ENCODE measurements at places on chromosomes 11 and 22. TPM values are rescaled to one million over a fixed set of nuclear protein-coding genes. Genes with fewer than 3 reads are reported as not detected.

DUSP8 gene
- total RNA-seq, result 4.2 TPM

- peak; percentile 89 for DNase-seq
- no peak within 1 kb of the TSS for H3K27ac ChIP-seq
- peaks cover 7% of the 10 kb centered on the region for H3K4me1 ChIP-seq
Measured at GRCh38 chr22:38467904-38468442, at the start of gene KDELR3. Gene KDELR3 (plus strand): TSS chr22:38468096. CDS start chr22:38468234, 138 bp downstream.

DNA sequence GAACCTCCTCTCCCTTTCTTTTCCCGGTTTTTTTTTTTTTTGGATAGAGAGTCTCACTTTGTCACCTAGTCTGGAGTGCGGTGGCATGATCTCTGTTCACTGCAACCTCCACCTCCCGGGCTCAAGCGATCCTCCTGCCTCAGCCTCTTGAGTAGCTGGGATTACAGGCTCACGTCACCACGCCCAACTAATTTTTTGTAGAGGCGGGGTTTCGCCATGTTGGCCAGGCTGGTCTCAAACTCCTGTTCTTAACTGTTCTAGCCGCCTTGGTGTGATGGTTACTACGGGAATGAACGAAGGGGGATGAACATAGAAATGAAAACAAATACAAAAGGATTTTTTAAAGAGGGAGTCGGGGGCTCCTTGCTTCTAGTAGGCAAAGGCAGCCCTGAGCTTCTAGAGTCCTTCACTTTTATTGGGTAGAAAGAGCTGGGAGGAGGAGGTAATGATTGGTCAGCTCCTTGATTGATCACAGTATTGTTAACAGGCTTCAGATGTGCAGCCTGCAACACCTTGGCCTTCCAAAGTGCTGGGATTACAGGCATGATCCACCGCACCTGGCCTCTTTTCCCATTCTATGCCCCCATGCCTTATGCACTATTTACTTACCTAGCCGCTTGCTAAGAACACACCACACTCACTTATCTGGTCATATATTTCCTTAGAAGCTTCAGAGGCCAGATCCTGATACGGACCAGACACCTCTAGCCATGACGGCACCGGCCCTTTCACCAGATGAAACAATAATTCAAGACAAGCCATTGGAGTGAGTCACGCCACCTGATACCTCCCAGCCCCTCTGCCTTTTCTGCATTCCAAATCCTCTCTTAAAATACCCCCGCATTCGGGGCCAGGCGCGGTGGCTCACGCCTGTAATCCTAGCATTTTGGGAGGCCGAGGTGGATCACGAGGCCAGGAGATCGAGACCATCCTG is 20.7 kb downstream of the SUSD2 start:
- H3K4me1 ChIP-seq, result peaks cover 15% of the 10 kb centered on the region
- peaks cover 9% of the 10 kb centered on the region for H3K27me3 ChIP-seq
- no peaks in the 10 kb centered on the region for H3K36me3 ChIP-seq
- H3K4me3 ChIP-seq, result no peak overlapping the region
- H3K27ac ChIP-seq, result no peak overlapping the region
- no peak for DNase-seq

DNA sequence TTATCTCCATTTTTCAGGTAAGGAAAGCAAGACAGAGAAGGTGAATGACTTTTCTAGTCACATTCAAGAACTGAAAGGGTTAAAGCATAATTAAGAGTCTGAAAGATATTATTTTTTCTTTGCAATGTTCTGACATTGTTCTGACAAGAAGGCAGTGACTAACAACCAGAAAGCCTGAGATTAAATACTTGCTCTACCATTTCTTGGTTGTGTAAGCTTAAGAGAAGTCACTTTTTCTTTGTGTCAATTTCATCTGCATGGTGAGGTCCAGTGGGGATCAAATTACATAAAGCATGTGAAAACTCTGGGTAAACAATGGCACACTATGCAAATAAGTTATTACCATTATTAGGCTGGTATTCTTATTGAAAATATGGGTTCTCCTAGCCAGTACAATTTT is 73.7 kb downstream of the PHF21A start:
- H3K36me3 ChIP-seq, result no peaks in the 10 kb centered on the region
- peaks cover 22% of the 10 kb centered on the region for H3K4me1 ChIP-seq
- no peak overlapping the region for H3K27ac ChIP-seq
- no peaks in the 10 kb centered on the region for H3K27me3 ChIP-seq
- no peak for DNase-seq

GRCh38 chr11:23078289-23078971 is 218.2 kb upstream of the CCDC179 start:
- DNase-seq, result no peak
- no peaks in the 10 kb centered on the region for H3K4me1 ChIP-seq
- H3K4me3 ChIP-seq, result no peak overlapping the region
- no peak overlapping the region for H3K27ac ChIP-seq

DNA sequence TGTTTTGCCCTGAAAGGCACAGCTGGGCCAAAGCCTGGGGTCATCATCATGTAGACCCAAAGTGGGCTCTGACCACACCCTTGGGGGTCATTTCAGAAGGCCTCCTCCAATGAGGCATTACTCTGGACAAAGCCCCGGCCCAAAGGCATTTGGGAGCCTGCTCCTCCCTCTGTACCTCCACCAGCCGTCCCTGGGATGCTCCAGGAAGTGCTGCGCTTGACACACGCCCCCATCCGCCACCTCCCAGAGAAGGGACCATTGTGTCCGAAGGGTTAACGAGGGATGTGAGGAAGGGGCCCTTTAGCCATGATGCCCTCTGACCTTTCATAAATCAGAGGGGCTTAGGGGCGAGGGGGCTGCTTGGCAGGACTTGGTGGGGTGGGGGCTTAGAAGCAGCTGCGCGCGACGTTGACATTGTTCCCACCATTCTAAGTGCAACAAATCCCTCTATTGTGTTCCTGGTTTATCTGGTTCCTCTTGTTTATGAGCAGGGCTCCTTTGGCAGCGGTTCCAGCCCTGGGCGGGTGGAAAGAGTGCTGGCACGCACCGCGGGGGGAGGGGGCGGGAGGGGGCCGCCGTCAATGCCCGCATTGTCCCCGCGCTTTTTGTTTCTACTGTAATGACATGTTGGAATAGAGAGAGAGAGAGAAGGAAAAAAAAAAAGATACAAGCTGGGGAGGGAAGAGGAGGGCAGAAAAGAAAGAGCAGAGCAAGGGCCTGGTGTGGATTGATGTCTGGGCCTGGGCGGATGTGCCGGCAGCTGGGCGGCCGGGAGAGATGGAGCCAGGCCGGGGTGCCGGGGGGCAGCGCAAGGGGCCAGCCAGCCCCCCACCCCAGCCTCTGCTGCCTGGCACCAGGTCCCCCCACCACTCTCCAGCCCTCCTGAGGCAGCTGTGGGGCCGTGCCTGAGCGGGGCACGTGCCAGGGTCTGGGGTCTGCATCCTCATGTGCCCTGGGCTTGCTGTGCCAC is 32.1 kb upstream of the SOX10 start:
- DNase-seq, result no peak
- no peaks in the 10 kb centered on the region for H3K36me3 ChIP-seq
- peaks cover 15% of the 10 kb centered on the region for H3K4me1 ChIP-seq
- H3K27me3 ChIP-seq, result no peaks in the 10 kb centered on the region

DNA sequence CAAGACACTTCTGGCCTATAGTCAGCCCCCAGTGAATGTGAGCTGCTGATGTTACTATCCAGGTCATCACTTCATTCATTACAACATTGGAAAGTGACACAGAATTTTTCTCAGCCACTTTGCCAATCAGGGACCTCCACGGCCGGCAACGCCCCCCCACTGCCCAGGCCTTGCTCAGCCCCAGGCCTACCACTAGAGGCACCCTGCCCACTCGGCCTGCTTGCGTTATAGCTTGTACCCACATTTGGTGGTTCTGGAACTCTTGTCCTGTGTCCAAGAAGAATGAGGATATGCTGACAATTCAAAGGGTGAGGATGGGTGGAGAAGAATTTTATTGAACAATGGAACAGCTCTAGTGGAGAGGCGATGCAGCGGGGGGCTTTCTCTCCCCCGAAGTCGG is 96.2 kb downstream of the TSPAN18 start:
- H3K4me1 ChIP-seq, result no peaks in the 10 kb centered on the region
- H3K36me3 ChIP-seq, result no peaks in the 10 kb centered on the region
- no peak overlapping the region for H3K27ac ChIP-seq
- no peak overlapping the region for H3K4me3 ChIP-seq
- peaks cover 9% of the 10 kb centered on the region for H3K27me3 ChIP-seq
- no peak for DNase-seq

- no peaks in the 10 kb centered on the region for H3K4me1 ChIP-seq
- no peak overlapping the region for H3K27ac ChIP-seq
- no peak overlapping the region for H3K4me3 ChIP-seq
- H3K27me3 ChIP-seq, result peaks cover 12% of the 10 kb centered on the region
- H3K36me3 ChIP-seq, result peaks cover 5% of the 10 kb centered on the region
Measured at GRCh38 chr22:16721961-16722360, 103.2 kb downstream of the XKR3 start.

GRCh38 chr11:35332524-35332923 is 86.8 kb downstream of the SLC1A2 start:
- peaks cover 33% of the 10 kb centered on the region for H3K4me1 ChIP-seq
- no peaks in the 10 kb centered on the region for H3K27me3 ChIP-seq
- no peak for DNase-seq
- no peak overlapping the region for H3K4me3 ChIP-seq
- no peak overlapping the region for H3K27ac ChIP-seq
- no peaks in the 10 kb centered on the region for H3K36me3 ChIP-seq

DNA sequence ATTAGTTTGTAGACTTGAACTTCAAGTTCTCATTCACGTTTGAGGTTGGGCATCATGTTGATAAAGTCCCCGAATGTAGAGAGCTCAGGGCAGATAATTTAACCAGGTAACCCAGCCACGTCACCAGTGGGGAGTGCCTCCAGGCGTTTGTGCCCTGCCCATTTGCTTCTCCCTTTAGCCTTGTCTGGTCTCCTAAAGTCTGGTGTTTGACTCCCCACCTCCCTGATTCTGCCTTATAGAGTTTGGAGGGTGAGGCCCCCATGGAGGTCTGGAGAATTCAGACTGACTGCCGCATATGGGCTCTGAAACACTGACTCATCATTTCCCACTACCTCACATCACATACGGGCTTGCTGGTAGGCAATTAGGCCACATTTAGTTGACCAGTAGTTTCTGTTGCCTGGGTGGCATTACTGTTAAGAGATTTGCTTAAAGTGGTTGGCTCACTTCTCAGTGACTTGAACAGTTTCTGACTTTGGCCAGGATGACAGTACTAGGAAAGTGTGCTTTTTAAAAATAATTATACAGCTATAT is 99.3 kb upstream of the GAL start:
- H3K4me1 ChIP-seq, result peaks cover 11% of the 10 kb centered on the region
- no peak for DNase-seq
- H3K27me3 ChIP-seq, result no peaks in the 10 kb centered on the region
- H3K36me3 ChIP-seq, result peaks cover 8% of the 10 kb centered on the region

DNA sequence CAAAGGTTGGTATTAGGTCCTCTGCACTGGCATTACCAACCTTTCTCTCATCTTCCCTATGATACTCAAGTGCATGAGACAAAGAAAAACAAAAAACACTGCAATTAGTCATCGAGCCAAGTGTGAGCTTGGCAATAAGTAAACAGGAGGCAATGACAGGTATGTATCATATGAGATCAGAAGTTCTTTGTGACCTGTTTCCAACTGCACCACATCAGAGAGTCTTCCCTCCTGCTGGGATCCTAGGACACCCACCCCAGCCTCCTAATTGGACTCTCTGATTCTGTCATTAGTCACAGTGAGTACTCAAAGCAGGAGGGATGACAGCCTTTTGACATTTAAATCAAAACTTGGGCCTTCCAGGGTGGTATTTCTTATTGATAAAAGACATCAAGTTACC is 7.8 kb upstream of the JAML start:
- peaks cover 10% of the 10 kb centered on the region for H3K36me3 ChIP-seq
- DNase-seq, result no peak
- no peak overlapping the region for H3K27ac ChIP-seq
- no peaks in the 10 kb centered on the region for H3K27me3 ChIP-seq
- peaks cover 20% of the 10 kb centered on the region for H3K4me1 ChIP-seq

DNA sequence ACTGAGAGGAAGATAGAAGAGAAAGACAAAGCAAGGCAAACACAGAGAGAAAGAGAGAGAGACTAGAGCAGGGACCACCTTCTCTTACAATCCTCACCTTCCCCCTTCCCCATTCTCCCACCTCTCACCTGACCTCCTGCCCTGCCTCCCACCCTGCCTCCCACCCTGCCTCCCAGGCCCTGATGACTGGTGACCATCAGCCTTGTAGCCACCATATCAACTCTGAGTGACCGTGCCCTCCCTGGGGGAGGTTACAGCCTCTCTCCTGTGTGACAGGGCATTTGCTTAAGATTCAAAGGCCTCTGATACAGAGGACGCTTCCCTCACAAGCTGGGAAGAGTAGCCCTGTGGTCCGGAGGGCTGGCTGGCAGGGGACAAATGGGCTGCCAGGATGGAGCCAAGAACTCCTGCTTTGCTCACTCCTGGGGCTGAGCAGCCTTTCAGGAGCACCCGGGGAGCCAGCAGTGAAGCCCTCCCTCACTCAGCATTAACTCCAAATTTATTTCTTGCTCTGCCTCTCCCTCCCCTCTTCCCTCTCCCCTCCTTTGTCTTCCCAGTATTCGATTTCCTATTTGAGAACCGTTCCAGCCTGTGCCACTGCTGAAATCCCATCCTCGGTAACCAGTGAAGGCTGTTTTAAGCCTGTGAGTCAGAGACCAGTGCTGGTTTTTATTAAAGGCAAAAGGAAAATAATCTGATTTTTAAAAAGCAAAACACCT is 125.2 kb upstream of the SYT13 start:
- peaks cover 36% of the 10 kb centered on the region for H3K27me3 ChIP-seq
- H3K4me1 ChIP-seq, result no peaks in the 10 kb centered on the region
- H3K4me3 ChIP-seq, result no peak overlapping the region
- no peak for DNase-seq
- no peak overlapping the region for H3K27ac ChIP-seq

GRCh38 chr22:28013611-28014010 is 94.6 kb upstream of the PITPNB start:
- no peak overlapping the region for H3K27ac ChIP-seq
- H3K4me3 ChIP-seq, result no peak overlapping the region
- H3K36me3 ChIP-seq, result no peaks in the 10 kb centered on the region
- H3K4me1 ChIP-seq, result no peaks in the 10 kb centered on the region

- no peak for DNase-seq
- no peak overlapping the region for H3K4me3 ChIP-seq
- peaks cover 5% of the 10 kb centered on the region for H3K36me3 ChIP-seq
- H3K4me1 ChIP-seq, result peaks cover 7% of the 10 kb centered on the region
Measured at GRCh38 chr11:118289401-118289800, 15.1 kb upstream of the CD3E start.

GRCh38 chr11:93330446-93330984 is at the start of gene DEUP1:
Gene DEUP1 (plus strand): TSS chr11:93330742. CDS start chr11:93332260, 1,518 bp downstream.
- DNase-seq, result no peak
- no peaks in the 10 kb centered on the region for H3K4me1 ChIP-seq
- no peaks in the 10 kb centered on the region for H3K36me3 ChIP-seq
- H3K27ac ChIP-seq, result no peak within 1 kb of the TSS

GRCh38 chr22:37623075-37624016 is 14.7 kb downstream of the GGA1 start:
- no peaks in the 10 kb centered on the region for H3K27me3 ChIP-seq

DNA sequence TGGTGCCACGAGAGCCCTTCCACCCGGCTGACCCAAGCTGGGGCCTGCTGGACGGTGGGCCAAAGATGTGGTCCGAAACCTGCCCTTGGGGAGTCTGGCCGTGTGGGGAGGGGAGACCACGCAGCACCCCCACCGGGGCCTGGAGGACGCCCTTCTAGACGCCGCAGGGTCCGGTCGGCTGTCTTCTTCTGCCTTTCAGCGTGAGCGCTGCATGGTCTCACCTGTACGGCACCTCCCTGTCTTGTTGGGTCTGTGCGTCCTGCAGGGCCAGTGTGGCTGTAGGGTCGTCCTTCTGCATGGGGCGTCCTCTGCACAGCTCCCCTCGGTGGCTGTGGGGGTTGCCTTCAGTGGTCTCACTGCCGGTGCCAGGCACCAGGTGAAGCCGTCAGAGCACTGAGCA is 2.8 kb downstream of the BRSK2 start:
- DNase-seq, result peak; percentile 56
- no peaks in the 10 kb centered on the region for H3K4me1 ChIP-seq
- H3K36me3 ChIP-seq, result no peaks in the 10 kb centered on the region
- H3K4me3 ChIP-seq, result no peak overlapping the region

GRCh38 chr22:40468616-40469015 is 98.2 kb downstream of the SGSM3 start:
- H3K4me1 ChIP-seq, result peaks cover 11% of the 10 kb centered on the region
- H3K27ac ChIP-seq, result no peak overlapping the region
- no peaks in the 10 kb centered on the region for H3K27me3 ChIP-seq

All from natural killer cell treated with Interleukin-12 subunit alpha and Interleukin-12 subunit beta and Interleukin-15 and Interleukin-18, amount 100 ng/mL, for 72 hours (primary cell).